ENCODE measurements at places on chromosomes 12 and 14.

DNA sequence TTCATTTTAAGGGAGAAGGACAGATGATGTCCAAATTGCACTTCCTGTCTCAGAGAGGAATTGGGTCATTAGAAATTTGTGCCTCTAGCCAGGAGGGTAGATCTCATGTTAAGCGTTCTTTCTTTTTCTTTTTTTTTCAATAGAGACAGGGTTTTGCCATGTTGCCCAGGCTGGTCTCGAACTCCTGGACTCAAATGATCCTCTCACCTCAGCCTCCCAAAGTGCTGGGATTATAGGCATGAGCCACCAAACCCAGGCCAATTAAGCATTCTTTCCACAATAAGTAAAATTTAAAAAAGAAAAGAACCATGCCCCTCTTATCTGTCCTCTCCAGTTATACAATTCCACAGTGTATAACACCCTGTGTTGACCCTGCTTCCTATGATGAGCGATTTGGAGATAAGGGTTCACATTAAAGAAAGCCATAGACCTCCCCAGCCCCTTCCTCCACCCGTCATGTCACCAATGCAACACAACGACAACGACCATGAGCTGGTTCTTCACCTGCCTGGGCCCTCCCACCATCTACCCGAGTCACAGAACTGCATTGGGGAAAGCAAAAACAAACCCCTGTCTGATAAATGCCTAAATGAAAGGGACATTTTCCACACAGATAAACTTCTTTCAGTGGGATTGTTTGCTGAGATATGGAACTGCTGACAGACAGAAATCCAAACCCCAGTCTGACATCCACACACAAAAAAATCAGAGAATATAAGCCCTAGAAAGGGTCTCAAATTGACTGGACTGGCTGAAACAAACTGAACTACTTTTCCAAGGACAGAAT is 37.3 kb downstream of the SSH1 start:
- no peak for DNase-seq

DNA sequence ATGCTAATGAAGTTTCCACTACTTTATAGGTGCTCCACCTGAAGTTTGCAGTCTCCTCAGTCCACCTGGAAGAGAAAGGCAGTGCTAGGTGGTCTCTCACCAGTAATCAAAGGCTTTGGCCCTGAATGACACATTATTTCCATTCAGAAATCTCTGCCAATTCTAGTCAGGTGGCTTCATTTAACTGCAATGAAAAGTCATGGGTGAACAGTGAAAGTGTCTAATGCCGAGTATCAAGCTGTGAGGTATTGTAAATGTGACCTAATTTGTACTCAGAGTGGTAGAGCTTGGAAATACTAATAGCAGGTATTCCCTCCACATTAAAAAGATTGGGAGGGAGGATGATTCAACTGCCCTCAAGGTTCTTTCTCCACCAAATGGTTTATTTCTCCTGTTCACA is 220.9 kb upstream of the LRFN5 start:
- DNase-seq = no peak

DNA sequence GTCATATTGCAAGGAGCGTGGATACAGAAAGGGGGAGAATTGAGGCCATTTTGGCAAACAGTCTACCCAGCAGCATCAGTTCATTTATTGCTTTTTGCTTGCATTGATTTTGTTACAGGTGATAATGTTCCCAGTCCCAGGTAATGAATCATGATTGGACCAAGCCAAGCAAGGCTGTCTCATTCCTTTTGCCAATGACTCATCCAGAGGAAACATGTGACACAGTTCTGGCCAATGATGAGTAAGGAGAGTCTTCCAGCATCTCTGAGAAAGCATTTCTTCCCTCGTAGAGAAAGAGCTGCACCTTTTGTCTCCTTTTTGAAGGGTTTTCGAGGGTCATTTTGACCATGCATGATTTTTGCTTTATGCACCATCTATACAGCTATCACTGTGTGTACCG is 68.2 kb downstream of the SLC15A4 start:
- no peak for DNase-seq

DNA sequence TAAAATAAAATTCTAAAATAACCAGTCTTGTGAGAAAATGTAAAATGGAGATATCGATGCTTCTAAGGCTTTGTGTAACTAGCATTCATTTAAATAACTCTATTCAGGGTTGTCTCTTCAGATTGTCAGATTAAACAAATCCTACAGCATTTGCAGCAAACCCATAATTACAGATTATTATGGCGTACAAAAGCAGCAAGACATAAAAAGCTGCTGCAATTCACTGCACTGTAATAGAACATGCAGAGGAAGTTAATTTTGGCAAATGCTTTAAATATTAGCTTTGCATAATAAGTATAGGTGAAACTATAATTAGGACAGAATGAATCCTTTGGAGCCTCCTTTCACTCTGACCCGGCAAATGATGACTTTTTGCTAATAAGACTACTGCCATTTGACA is 98.3 kb downstream of the INSM2 start:
- no peak for DNase-seq

GRCh38 chr14:61154641-61155040 is 126.5 kb downstream of the TMEM30B start:
- no peak for DNase-seq

DNA sequence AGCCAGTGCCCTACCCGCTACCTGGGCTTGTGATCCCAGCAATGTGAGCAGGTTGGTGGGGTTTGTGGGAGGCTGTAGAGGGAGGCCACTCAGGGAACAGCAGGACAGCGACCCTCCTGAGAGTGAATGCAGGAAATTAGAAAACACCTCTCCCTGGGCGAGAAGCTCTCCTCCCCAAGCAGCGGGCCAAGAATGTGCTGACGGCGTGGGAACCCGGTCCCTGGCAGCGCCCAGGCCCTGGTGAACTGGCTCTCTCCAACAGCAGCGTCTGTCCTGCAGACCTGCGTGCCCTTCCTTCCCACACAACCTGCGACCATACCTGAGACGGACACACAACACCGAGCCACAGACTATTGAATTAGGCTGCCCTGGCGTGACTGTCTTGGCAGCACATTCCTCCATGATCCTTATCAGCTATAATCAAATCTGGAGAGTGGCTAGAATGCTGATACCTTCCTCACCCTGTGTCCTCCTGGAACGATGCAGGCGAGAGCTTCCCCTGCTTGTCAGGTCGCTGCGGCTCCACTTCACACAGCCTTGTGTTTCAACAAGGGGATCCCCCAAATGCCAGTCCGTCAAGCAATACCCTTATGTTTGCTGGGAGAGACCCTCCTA is 114.8 kb upstream of the GSC start:
- DNase-seq = no peak

GRCh38 chr12:68224613-68225285 is 861 bp downstream of the IL26 start:
- DNase-seq = no peak

- no peak for DNase-seq
Observed at GRCh38 chr14:72965249-72965648, 39.0 kb downstream of the DCAF4 start.

- no peak for DNase-seq
Observed at GRCh38 chr12:58161773-58162172, 220.4 kb downstream of the ATP23 start.

DNA sequence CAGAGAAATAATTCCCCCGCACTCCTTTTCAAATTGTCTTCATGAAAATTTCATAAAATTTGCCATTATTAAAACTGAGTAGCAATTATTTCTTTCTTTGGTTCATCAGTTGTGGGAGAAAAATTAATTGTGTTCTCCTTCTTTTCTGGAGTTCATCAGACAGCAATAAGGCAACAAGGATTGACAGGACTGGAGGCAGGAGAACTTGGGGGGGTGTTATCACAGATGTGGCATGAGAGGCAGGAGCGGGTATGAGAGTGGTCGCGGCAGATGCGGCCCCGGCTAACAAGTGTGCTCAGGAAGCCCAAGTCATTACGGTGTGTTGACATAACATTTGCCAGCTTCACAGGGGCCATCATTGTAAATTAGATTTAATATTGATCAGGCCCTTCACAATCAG is 306.6 kb upstream of the TMPO start:
- no peak for DNase-seq

- DNase-seq = no peak
Observed at GRCh38 chr14:58785701-58786100, 147.9 kb downstream of the DACT1 start.

GRCh38 chr14:70784886-70785285 is 24.4 kb downstream of the MAP3K9 start:
- no peak for DNase-seq
